ENCODE measurements at places on chromosomes 13 and 19.
A peak's percentile ranks its signal among the peaks of the same experiment; 100 is the strongest.

GRCh38 chr19:35348911-35349611 lies 1.4 kb downstream of the FFAR1 start:
- DNase-seq, result no peak

DNA sequence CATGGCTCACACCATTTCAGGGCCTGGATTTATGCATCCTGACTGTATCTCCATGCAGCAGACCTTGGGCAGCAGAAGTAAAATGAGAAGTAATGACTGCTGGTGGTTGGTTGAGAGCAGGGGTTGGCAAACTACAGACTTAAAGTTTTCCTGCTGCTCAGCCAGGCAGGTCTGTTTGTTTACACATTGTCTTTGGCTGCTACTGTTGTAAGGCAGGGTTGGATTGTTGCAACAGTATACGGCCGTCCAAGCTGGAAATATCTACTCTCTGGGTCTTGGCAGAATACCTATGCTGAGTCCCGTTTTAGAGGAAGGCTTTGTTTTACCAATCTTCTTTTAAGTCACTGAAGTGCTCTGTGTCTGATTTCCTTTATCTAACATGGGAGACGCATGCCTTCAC lies 13.5 kb downstream of the SNRNP70 start:
- DNase-seq, result no peak

DNA sequence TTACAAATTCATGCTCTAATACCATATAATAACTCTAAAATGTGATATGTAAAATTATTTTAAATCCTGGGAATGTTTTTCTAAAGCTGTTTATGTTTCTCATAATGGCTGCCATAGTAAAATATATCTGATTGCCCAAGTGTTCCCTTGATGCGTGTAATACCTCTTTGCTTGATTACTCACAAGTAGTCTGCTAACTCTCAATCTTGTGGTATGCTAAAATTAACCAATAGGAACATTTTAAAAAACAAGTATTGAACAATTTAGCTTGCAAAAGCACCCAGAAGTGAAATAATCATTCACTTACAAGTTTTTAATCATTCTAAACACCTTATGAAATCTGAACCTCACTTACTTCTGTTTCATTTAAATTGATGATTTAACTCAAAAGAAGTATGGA lies 386.0 kb upstream of the ATXN8OS start:
- DNase-seq, result no peak

DNA sequence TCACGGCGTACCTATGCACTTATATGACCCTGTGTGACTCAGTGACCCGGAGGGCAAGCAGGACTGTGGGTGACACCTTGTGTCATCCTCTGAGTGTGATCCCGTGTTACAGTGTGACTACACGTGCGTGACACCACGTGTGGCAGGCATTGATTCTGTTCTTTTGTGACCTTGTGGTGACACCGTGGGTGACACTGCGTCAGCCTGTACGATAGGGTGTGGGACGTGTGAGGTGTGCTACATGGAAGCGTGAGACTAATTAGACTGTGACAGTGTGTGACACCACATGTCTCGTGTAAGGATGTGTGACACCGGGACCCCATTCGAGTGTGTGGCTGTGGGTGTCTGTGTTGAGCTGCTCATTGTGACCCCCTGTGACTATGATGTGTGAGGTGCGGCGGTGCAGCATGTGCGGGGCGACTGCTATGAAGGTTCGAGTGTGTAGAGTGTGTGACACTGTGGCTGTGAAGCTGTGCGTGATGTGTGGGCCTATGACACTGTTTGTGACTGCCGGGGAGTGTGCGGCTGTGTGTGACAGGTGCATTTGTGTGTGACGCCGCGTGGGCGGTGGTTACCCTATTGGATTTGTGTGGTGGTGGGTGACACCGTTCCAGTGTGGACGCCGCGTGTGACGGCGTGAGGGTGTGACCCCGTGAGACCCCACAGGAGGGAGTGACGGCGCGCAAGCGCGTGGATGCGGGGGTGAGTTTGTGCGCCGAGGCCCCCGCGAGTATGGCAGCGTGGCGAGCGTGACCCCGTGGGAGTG lies 399 bp upstream of the SPTBN4 start:
- peak; percentile 79 for DNase-seq

All from stimulated activated CD4-positive, alpha-beta T cell treated with anti-CD3 and anti-CD28 coated beads, Interleukin-2, amount 100 ng/mL, for 24 hours (primary cell).